ENCODE measurements at places on chromosomes 2 and 18. TPM values are rescaled to one million over a fixed set of nuclear protein-coding genes. Genes with fewer than 3 reads are reported as not detected.

FIGN gene
- total RNA-seq = 4.1 TPM

MC5R gene
- not detected for total RNA-seq

LRATD1 gene
- 0.08 TPM for total RNA-seq

SNRPD1 gene
- total RNA-seq = 78.2 TPM

FBXO48 gene
- total RNA-seq = 0.99 TPM

SLC4A5 gene
- 0.45 TPM for total RNA-seq

SIX2 gene
- 2.9 TPM for total RNA-seq

QPCT gene
- 1.7 TPM for total RNA-seq

IL1B gene
- not detected for total RNA-seq

NCKAP5 gene
- total RNA-seq = 1.7 TPM

BUB1 gene
- total RNA-seq = 5.9 TPM

VWA3B gene
- total RNA-seq = not detected

WDPCP gene
- 34.2 TPM for total RNA-seq

CHPF gene
- 271 TPM for total RNA-seq

CETN1 gene
- not detected for total RNA-seq

ANO7 gene
- total RNA-seq = 1.1 TPM

CSRNP3 gene
- total RNA-seq = 3.4 TPM

MFSD6 gene
- total RNA-seq = 2.2 TPM

LRRC30 gene
- total RNA-seq = not detected

SLC4A3 gene
- total RNA-seq = 14.7 TPM

DOCK10 gene
- total RNA-seq = 66.2 TPM

ABCB11 gene
- not detected for total RNA-seq

RNF144A gene
- 10.8 TPM for total RNA-seq

IFIH1 gene
- 7.7 TPM for total RNA-seq

CERKL gene
- total RNA-seq = not detected

All from fibroblast of the aortic adventitia (primary cell).